ENCODE measurements at places on chromosomes 3 and 15. TPM values are rescaled to one million over a fixed set of nuclear protein-coding genes. Genes with fewer than 3 reads are reported as not detected.

Gene SLC35G2
- total RNA-seq, result 31.0 TPM

Gene GLDN
- not detected for total RNA-seq

Gene PPP1R14D
- 0.51 TPM for total RNA-seq

Gene LSMEM2
- 0.32 TPM for total RNA-seq

Gene CPNE9
- total RNA-seq, result not detected

Gene ACVR2B
- total RNA-seq, result 6.2 TPM

Gene DPPA4
- not detected for total RNA-seq

Gene OIP5
- 8.5 TPM for total RNA-seq

Gene GADL1
- total RNA-seq, result not detected

Gene LRTM1
- total RNA-seq, result not detected

Gene PDZRN3
- not detected for total RNA-seq

Gene ACP3
- 3.8 TPM for total RNA-seq

Gene SLC12A8
- 16.8 TPM for total RNA-seq

Gene CCRL2
- total RNA-seq, result 0.54 TPM

Gene MOBP
- 0.57 TPM for total RNA-seq

Gene RPL4
- total RNA-seq, result 2,676 TPM

Gene SLC9C1
- not detected for total RNA-seq

Gene GOLGA6L10
- 0.88 TPM for total RNA-seq

Gene GPR62
- not detected for total RNA-seq

Gene RARRES1
- total RNA-seq, result 1,195 TPM

Gene FOXB1
- not detected for total RNA-seq

Gene CCR5
- total RNA-seq, result not detected
